ENCODE measurements at places on chromosomes 5 and 9.

- no peak for DNase-seq
These were observed 5.0 kb downstream of the GBA2 start for GRCh38 chr9:35743880-35744518.

GRCh38 chr5:68443091-68443490 is 227.5 kb downstream of the PIK3R1 start:
- no peak for DNase-seq

GRCh38 chr5:173499471-173500212 is 116.8 kb downstream of the BOD1 start:
- no peak for DNase-seq

- no peak for DNase-seq
These were observed 102.8 kb upstream of the CDKN2B start for GRCh38 chr9:22111954-22112247.

GRCh38 chr5:5409151-5409810 is 13.2 kb upstream of the ICE1 start:
- DNase-seq: peak; percentile 8

DNA sequence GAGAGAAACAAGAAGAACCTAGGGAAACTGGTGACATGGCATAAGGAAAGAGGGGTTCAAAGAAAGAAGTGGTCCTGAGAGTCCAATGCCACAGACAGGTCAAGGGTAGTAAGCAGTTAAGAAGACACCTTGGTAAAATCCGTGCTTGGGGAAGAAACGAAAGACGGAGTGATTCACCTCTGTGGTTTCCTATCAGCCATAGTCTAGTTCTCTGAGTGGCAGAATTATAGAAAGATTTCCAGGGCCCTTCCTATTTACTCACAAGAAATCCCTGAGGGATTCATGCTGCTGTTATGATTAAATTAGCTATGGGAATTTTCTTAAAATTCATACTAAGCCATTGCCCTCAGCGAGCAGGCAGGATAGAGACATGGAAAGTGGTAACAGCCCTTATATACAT is 31.7 kb downstream of the IL33 start:
- DNase-seq: no peak

DNA sequence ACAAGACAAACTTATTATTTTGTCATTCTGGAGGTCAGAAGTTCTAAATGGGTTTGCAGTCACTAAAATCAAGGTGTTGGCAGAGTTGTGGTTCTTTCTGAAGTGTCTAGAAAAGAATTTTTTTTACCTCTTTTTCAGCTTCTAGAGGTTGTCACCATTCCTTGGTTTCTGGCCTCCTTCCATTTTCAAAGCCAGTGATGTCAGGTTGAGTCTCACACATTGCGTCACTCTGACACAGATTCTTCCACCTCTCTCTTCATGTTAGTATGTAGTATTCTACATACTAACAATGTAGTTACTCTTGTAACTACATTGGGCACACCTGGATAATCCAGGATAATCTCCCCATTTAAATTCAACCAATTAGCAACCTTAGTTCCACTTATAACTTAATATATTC is 290.3 kb downstream of the RFX3 start:
- no peak for DNase-seq

DNA sequence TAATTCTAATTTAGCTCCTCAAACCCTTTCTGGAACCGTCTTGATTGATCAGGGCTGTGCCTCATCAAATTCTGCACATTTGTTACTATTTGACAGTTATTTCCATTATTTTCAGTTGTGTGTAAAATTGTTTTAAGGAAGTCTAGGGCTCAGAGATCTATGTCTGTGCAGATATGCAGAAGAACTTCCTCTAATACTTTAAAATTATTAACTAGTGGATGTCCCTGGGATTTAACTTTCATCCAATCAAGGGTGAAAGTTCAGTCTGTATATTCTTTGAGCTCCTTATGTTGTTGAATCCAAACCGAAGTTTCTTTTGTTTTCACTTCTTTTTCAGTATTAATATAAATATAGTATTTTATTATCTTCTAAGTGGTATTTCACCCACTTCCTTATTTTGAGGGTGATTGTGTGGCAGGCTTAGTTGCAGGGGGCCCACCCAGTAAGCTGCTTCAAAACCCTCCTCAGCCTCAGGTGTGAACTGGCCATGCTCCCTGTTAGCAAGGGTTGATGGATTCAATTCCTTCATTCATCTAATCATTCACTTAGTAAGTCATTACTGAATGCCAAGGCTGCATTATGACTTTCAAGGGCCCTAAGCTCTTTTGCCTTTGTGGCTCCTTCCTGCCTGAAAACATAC is 2.1 kb upstream of the CAMLG start:
- no peak for DNase-seq

DNA sequence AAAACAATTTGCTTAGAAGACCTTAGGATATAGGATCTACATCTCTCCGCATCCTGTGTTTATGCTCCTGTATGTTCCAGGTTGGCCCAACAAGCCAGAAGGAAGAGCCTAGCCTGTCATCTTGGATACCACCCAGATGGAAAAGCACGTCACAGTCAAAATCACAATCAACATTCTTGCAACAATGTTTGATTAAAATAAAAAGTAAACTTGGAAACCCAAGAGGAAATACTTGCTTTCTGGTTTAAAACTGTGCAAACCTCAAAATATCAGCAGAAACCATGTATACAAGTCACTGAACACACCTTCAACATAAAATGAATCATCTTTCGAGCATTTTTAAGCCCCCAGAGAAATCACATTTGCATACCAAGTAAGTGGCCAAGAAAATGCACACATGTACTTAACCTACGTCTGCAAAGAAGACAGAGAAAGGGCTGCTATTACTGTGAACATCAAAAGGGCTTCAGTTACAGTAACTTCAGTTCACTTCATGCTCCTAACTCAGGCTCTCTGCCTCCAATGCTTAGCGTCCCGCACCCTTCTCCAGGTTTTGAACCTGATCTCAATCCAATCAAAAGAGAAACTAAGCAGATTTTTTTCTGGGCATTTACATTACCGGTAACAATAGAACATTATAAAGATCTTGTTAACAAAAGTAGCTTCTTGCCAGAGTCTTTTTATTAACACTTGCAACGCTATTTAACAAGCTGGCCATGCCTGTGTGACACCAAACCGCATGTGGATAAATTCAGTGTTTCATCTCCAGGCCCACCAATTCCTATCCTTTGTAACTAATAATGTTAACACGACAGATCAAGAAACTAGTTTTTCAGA is 1.3 kb downstream of the ENC1 start:
- peak; percentile 40 for DNase-seq

GRCh38 chr9:20552874-20553557 is 69.3 kb downstream of the MLLT3 start:
- DNase-seq: no peak

DNA sequence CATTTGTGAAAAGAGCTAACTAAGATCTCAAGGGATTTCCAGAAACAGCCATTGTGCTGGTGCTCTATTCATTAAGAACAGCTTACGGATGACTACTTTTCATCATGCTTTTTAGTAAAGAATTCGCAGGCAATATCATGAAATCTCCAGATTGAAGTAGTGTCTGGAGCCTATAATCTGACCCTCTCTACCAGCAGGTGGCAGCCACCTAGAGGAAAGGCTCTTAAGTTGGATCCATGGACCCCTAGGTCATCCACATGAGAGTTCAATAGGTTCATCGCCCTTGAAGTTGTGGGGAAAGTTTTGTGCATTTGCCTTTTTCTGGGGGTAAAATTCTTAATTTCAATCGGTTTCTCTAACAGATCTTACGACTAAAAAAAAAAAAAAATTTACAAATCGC is 82.3 kb downstream of the SLC1A3 start:
- peak; percentile 23 for DNase-seq

GRCh38 chr9:69535911-69536310 is 136.3 kb downstream of the APBA1 start:
- DNase-seq: no peak

- no peak for DNase-seq
These were observed 158.4 kb downstream of the GABBR2 start for GRCh38 chr9:98550206-98550820.

Measured in ACHN (cell line).